ENCODE measurements at places on chromosomes 4 and X.

DNA sequence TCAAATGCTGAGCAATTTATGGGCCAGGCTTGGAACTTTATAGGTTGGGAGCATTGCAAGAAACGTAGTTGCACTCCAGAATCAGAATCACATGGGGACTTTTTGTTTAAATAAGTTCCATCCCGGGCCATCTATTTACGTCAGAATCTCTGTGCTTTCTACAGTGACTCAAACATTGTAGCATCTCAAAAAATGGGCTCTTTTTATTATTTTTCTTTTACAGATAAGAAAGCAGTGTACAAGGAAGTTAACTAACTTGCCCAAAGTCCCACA lies 10.2 kb downstream of the CC2D2A start:
- no peak for ATAC-seq

DNA sequence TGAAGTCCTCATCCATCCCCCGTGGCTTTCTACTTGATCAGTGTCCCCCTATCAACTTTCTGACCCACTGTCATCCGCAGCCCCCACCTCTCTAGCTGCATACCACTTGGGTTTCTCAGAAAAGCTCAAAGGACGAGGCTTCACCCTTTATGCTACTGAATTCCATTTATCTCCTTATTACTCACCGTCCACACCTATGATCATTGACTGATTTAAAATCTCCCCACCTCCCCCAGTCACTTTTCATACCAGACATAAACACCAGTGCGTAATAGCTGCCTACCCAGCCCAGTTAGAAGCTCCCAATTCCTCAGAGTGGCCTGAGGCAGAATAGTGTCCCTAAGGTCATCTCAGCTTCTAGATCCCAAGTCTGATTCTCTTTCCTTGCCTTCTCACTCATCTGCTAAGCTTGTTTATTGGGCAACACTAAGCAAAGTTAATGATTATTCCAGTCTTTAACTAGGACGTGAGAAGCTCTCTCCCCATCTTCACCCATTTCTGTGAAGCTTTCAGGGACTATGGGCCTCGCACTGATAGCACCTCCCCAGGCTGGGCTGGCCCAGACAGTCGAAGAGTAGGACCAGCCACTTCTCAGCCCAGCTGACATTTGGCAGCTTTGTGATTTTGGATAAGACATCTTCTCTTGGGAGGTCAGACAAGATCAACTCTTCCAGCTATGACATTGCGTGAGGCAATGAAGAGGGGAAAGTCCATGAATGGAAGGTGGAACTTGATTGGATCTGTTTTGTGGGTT lies 7.2 kb upstream of the DDX60L start:
- peak; percentile 81 for ATAC-seq

DNA sequence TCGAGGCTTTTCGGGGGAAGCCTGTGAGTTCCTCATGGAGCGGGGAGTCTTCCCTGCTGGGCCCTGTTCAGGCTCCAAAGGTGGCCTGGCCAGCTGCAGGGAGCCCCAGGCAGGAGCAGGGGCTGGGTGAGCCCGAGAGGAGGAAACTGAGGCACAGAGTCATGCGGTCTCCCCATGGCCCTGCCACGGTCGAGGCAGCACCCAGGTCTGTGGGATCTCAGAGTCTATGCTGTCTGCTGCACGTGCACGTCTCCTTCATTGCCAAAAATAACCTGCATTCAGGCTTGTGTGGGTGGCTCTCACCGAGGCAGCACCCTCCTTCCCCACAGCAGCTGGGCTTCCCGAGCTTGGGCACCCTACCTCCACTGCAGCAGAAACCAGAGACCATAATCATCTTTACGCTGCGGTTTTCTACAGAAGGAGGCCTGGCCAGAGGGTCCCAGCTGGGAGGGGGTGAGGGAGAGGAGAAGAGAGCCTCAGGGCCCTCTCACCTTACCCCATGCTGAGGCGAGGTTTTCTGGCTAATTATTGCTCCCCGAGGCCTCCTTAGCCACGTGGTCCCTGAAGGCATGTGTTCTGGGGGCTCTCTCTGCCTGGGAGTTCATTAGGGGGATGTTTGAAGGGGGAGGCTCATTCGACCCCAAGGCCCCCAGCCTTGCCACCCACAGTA lies 64.3 kb downstream of the CPZ start:
- no peak for ATAC-seq

GRCh38 chr4:48787056-48787455 lies 7.0 kb upstream of the FRYL start:
- ATAC-seq, result no peak

- ATAC-seq, result no peak
Measured at GRCh38 chr4:152304220-152304619, 231.7 kb downstream of the FBXW7 start.

DNA sequence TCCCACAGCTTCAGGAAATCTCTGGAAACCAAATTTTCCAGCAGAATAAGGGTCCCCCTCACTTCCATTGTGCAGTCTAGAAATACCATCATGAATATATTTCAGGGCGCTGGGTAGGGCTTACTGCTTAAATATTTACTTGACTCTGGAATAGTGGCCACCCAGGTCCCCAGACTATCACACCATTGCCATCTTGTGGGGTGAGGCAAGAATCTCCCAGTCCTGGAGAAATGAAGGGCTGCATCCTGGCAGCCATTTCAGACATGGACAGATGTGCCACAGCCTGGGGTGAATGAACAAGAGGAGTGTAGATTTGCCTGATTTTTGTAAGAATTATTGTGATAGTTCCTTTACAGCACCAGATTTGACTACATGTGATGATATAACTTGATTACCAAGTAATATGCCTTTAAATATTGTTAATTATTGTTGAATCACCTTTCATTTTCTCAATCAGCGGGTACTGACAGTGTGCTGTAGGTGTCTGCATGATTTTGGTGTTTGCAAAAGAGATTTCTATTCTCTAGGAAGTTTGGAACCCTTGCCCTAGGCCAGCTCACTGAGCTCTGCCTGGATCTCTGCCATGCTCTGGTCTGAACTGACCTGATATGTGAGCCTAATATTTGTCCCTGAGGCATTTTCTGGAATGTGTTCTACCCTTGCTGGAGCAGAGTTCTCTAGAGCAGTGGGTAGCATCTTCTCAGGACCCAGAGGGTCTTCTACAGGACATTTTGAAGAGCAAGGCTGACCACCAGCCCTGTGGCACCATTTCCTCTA lies 183.4 kb downstream of the KIT start:
- ATAC-seq, result no peak

DNA sequence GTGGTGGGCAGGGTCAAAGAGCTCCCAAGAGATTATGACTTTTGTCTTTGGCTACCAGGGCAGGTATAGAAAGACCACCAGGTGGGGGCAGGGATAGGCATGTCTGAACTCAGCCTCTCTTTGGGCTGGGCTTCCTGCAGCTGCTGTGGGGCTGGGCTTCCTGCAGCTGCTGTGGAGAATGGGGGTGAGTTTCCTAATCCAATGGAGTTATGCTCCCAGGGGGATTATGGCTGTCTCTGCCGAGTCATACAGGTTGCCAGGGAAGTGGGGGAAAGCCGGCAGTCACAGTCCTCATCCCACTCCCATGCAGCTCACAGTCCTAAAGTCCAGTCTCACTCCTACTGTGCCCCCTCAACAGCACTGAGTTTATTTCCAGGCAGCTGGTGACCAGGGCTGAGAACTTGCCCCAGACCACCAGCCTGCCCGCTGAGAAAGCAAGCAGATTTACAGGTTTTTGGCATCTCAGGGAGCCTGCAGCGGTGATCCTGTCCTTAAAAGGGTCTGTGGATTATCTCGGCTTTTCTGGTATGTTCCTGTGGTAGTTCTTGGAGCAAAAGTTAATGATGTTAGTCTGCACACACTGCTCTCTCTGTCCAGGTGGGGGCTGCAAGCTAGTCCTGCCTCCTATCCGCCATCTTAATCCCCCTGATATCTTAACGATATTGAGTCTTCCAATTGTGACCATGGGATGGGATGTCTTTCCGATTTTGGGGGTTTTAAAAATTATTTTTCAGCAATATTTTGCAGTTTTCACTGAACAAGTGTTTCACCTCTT lies 133.4 kb downstream of the RTL9 start:
- ATAC-seq, result no peak

DNA sequence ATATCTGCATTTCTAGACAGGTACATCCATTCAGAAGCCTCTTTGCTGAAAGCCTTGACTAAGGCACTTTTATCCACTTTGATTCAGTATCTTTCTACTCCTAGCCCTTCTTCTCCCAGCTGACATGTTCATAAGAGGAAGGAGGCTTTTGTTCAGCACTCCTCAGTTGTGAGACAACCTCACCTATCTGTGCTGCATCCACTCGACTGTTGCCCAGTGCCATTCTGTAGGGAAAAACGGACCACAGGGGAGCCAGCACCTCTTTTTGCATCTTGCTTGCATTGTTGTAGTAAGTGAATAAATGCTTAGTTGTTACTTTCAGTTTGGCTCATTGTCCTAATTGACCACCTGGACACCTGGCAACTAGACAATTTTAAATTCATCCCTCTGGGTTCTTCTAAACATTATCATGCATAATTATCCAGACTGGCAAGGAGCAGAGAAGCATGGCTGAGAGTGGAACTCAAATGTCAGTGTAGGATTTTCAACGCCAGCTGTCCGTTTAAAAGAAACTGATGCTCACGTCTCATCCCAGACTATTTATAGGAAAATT lies 83.8 kb upstream of the BOD1L1 start:
- ATAC-seq, result no peak

GRCh38 chrX:65985922-65986588 lies 53.8 kb downstream of the VSIG4 start:
- peak; percentile 100 for ATAC-seq

- no peak for ATAC-seq
Measured at GRCh38 chr4:106384878-106385277, 16.3 kb upstream of the GIMD1 start.

- no peak for ATAC-seq
Measured at GRCh38 chrX:16155581-16156096, 11.6 kb upstream of the MAGEB17 start.

DNA sequence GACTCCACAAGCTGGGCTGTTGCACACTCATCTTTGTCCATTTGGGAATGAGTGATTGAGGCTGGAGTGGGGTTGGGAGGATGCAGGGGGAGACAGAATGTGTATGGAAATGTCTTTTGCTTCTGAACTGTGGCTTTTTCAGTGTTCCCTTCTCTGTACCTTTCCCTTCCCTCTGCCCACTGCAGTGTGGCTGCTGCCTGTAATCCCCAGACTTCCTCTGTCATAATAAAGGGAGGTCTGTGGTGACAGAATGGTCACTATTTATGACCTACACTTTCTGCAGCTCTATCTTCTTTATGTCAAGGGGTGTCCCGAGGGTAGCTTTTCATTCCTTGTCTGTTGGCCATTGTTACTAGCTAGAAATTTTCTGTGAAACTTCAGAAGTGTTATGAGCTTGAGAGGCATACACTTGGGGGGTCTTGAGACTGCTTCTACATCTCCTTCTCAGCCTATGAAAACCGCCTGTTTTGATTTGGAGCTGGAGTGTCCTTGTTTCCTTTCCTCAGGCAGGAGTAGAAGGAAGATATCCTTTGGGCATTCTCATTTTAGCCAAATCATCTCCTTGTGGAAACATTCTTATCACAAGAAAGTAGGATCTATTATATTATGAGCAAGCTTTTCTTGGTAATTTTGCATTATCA lies 63.0 kb downstream of the ANK2 start:
- ATAC-seq, result no peak

DNA sequence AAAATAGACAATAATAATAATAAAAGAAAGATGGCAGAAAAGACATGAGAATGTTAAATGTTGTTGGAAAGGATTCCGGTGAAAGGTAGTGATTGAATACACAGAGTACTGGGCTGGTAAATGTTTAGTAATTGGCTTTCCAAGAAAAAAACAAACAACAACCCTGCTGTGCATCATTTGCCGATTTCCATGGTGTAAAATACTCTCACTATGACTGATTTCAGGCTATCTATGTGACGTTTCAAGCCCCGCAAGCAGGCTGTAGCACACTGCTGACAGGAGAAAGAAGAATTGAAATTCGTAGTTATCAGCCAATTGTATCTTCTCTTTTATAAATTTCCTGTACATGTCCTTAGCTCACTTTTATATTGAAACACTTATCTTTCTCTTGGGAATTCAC lies 13.6 kb upstream of the SEPTIN6 start:
- peak; percentile 89 for ATAC-seq

- no peak for ATAC-seq
Measured at GRCh38 chr4:57374866-57375595, 264.8 kb upstream of the IGFBP7 start.

- no peak for ATAC-seq
Measured at GRCh38 chrX:132883358-132883915, 75.0 kb downstream of the HS6ST2 start.

DNA sequence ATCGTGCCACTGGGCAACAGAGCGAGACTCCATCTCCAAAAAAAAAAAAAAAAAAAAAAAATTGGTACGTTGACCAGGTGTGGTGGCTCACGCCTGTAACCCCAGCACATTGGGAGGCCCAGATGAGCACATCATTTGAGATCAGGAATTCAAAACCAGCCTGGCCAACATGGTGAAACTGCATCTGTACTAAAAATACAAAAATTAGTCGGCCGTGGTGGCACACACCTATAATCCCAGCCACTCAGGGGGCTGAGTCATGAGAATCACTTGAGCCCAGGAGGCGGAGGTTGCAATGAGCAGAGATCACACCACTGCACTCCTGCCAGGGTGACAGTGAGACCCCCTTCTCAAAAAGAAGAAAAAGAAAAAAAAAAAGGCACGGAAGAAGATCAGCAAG lies 24.5 kb downstream of the RBMX start:
- ATAC-seq, result peak; percentile 12

- peak; percentile 89 for ATAC-seq
Measured at GRCh38 chrX:103918571-103919269, 43.7 kb upstream of the TMSB15B start.

GRCh38 chrX:110568441-110568840 lies 209.8 kb downstream of the RTL9 start:
- no peak for ATAC-seq

- ATAC-seq, result peak; percentile 80
Measured at GRCh38 chr4:183335369-183335940, 13.2 kb upstream of the CLDN24 start.

- ATAC-seq, result peak; percentile 67
Measured at GRCh38 chrX:109847257-109848187, 114.5 kb upstream of the ACSL4 start.

DNA sequence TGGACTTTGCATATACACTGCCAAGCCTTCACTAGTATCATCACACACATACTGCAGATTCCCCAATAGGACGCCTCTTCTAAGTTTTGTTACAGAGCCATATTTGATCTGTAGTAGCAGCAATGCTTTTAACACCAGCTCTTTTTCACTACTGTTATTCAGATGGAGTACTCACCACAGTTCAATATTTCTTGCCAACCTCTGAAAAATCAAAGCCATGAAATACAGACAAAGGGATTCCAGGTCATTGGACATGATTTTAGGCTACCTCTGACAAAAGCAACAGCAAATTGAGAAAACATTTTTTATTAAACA lies 390.7 kb upstream of the ADGRL3 start:
- ATAC-seq, result no peak

- ATAC-seq, result peak; percentile 68
Measured at GRCh38 chrX:72107320-72107719, 24.4 kb downstream of the RTL5 start.

DNA sequence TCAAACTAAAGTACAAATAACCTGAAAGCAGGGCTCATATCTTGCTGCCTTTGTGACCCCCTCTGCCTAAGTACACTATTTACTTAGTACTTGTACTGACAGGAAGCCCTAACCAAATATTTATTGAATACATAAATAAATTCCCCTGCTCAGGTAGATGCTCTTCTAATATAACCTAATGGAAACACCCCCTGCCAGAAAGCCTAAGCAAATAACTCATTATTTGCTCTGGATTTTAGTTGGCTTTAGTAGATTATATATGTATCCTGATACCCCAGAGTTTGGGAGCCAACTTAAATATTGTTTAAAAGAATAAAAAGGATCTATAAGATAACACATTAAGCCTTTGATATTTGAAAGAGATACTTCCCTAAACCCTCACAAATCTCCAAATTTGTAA lies 318.2 kb downstream of the PPP1R2C start:
- no peak for ATAC-seq

GRCh38 chrX:33001107-33001506 lies 210.2 kb downstream of the DMD start:
- no peak for ATAC-seq
